Stimulated activated CD8-positive, alpha-beta memory T cell treated with anti-CD3 and anti-CD28 coated beads, Interleukin-15, amount 100 ng/mL, for 24 hours (primary cell): ENCODE measurements at places on chromosomes 4 and X.

DNA sequence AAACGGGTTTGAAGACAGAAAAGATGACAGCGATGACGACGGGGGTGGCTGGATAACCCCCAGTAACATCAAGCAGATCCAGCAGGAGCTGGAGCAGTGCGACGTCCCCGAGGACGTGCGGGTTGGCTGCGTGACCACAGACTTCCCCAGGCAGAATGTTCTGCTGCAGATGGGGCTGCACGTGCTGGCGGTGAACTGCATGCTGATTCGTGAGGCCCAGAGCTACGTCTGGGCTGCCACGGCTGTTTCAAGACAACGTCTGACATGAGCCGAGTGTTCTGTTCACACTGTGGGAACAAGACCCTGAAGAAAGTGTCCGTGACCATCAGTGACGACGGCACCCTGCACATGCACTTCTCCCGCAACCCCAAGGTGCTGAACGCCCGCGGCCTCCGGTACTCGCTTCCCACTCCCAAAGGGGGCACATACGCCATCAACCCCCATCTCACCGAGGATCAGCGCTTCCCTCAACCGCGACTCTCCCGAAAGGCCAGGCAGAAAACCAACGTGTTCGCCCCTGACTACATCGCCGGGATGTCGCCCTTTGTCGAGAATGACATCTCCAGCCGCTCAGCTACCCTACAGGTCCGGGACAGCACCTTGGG lies 319.2 kb upstream of the SLC7A11 start:
- DNase-seq: no peak

- no peak for DNase-seq
Observed at GRCh38 chr4:89803915-89804314, 33.0 kb downstream of the SNCA start.

DNA sequence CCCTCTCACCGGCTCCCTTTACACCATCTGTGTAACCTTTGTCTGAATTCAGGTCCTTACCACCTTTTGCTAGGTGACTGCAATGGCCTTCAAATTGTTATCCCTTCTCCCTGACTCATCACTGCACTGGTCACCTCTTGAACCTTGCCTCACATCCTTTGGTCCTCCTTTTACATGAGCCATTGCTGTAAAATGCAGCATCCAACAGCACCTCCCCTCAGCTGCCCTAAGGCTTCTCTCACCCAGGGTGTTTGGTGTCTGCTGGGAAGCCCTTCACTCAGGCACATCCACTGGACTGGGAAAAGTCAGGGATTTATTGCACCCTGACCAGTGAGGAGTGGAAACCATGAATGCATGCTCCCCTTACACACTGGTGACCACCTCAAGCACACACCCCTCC lies 192.5 kb upstream of the GATB start:
- no peak for DNase-seq

DNA sequence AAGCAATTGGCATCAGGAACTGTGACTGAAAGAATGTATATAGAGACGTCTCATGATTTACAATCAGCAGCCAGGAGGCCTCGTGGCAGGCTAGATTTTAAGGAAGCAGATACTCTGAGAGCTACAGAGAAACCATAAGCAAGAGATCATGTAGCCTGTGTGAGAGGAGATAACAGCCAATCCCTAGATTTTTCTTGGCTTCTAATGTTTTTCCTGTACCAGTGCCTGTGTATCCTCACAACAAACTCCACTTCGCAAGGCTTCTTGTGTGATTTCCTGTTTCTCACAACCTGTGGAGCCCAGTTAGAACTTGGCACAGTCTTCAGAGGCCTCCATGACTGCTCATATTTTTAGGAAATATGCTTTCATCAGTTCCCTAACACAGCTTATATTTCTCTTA lies 147.9 kb downstream of the PTCHD1 start:
- DNase-seq: no peak

- no peak for DNase-seq
Observed at GRCh38 chr4:30610361-30610760, 109.8 kb upstream of the PCDH7 start.

- no peak for DNase-seq
Observed at GRCh38 chrX:139842326-139843185, 90.3 kb downstream of the ATP11C start.

GRCh38 chr4:188428935-188429334 lies 289.7 kb downstream of the TRIML1 start:
- no peak for DNase-seq

GRCh38 chr4:21184788-21185187 lies 484.5 kb downstream of the PACRGL start:
- DNase-seq: no peak

DNA sequence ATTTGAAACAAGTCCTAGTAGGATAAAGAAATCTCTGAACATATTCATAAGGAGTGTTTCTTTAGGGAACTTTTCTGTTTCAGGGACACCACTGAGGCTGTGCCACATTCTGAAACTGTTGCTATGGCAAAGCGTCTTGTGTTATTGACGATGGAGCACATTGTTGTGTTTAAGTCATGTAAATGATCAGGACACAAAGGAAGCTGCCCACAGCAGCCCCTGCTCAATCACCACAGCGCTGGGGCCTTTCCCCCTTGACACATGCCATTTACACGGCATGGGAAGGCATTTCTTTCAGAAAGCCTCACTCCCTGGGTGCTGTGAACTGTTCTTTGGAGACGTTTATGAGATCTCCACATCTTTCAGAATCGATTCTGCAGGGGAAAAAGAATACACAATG lies 39.8 kb upstream of the MID1 start:
- no peak for DNase-seq

DNA sequence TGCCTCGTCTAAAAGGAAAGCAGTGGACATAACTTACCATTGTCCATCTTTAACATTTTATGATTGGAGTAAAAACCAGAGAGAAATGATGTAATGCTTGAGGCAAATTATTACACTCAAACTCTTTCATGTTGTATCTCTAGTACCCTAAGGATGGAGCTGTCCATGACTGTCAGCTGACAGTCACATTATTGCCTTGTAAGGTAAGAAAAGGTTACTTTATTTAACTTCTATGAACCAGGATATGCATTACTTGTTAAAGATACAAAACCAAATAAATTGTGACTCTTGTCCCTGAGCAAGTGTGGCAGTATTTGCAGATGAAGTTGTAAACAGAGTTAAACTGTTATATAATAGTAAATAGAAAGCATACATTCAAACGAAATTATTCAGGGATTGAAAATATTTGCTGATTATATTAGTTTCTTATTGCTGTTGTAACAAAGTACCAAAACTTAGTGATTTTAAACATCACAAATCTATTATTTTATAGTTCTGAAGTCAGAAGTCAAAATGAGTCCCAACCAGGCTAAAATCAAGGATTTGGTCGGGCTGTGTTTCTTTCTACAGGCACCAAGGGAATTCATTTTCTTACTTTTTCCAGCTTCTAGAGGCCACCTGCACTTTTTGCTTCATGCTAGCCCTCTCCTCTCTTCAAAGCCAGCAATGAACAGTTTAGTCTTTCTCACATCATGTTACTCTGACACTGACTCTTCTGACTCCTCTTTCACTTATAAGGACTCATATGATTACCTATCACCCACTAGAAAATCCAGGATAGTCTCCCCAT lies 113.8 kb downstream of the CEP44 start:
- DNase-seq: no peak

- DNase-seq: no peak
Observed at GRCh38 chr4:99436462-99436861, 1.3 kb upstream of the ADH7 start.

DNA sequence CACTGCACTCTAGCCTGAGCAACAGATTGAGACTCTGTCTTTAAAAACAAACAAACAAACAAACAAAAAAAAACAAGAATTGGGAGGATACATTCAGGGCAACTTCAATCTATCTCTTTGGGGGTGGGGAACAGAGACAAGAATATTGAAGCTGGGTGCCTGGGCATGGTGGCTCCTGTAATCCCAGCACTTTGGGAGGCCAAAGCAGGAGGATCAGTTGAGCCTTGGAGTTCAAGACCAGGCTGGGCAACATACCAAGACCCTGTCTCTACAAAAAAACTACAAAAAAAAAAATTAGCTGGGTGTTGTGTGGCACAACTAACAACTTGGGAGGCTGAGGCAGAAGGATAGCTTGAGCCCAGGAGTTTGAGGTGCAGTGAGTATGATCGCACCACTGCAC lies 1.2 kb downstream of the LETM1 start:
- no peak for DNase-seq

GRCh38 chr4:56077676-56078075 lies 128.9 kb downstream of the CEP135 start:
- DNase-seq: no peak

DNA sequence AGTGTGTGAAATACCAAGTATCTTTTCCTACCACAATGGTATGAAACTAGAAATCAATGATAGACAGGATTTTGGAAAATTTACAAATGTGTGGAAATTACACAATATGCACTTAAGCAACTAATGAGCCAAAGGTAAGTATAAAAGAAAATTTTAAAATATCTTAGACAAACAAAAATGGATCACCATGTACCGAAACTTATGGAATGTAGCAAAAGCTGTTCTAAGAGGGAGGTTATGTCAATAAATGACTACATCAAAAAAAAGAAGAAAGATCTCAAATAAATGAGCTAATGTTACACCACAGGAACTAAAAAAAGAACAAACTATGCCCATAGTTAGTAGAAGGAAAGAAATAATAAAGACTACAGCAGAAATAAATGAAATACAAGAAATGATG lies 1084.1 kb downstream of the TECRL start:
- no peak for DNase-seq

GRCh38 chr4:158484173-158484885 lies 37.4 kb upstream of the RXFP1 start:
- no peak for DNase-seq

GRCh38 chr4:183155450-183156184 lies 56.6 kb downstream of the WWC2 start:
- no peak for DNase-seq

GRCh38 chr4:113727802-113728201 lies 33.7 kb downstream of the CAMK2D start:
- DNase-seq: no peak

DNA sequence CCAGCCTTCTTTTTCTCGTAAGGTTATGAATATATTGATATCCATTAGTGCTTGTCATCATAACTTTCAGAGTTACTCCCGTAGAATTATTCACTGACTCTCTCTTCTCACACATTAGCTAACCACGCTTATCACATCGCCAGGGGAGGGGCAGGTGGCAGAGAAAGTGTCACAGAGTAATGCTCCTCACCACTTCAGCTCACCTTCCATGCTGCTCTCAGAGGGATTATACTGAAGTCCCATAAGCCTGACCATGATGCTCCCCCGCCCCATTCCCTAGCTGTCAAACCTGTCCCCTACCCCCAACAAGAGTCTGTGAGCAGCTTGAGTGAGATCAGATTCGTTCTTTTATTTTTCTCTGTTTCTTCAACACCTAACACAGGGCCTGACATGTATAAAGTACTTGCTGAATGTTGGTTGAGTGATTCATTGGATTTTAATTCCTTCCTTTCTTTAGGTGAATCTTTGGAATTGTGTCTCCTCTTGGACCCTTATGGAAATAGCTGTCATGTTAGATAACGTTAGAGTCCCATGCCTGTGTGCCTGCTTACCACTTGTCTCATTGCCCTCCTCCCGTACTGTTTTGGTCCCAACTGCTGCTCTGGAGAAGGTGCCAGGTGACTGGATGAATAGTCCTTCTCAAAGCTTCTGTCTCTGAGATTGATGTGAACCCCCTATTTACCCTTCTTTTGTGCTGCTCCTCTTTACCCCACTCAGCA lies 55.1 kb downstream of the RS1 start:
- DNase-seq: no peak

- no peak for DNase-seq
Observed at GRCh38 chr4:16663307-16663706, 235.1 kb downstream of the LDB2 start.

DNA sequence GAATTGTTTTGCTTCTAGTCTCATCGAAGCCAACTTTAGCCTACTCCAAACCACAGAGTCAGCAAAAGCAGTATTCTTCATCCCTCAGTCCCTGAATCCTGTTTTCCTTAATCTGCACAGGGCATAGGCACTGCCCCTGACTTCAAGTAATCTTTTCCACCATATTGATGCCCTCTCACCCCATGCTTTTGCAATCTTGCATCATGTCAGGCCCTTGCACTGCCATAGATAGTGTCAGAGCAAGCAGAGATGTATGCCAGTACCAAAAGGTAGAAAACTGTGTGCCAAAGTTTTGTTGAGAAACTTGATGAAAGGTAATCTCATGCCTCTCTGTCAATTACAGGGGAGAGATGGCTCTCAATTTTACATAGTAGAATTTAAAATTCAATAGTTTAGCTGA lies 131.1 kb downstream of the CFAP299 start:
- no peak for DNase-seq

GRCh38 chrX:30373951-30374350 lies 64.8 kb upstream of the NR0B1 start:
- no peak for DNase-seq

DNA sequence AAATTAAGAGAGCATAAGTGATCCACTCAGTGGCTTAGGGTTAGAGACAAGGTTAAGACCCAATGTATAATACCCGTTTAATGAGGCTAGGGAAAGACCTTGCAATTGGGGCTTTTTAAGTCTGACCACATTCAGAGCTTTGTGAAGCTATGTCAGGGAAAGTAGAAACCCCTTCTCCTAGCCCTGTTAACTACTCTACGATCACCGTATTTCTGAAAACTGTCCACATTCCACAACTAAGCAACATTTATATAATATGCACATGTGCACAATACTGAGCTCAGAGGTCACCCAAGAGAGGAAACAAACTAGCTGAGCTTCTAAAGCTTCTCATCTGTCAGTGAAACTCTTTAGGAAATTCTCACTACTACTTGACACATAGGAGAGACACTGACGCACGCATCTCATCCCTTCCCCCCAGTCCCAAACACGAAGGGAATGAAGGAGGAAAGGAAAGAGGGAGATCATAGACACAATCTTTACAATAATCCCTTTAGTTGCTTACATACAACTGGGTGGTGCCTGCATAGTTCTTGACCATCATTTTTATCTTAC lies 56.2 kb downstream of the METTL14 start:
- DNase-seq: no peak

DNA sequence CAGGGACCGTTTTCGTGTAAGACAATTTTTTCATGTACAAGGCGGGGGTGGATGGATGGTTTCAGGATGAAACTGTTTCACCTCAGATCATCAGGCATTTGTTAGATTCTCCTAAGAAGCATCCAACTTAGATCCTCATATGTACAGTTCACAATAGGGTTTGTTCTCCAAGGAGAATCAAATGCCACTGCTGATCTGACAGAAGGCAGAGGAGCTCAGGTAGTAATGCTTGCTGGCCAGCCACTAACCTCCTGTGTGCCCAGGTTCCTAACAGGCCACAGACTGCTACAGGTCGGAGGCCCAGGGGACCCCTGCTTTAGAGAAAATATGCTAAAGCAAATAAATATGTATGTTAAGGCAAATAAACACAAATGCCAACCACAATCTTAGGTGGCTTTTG lies 61.3 kb downstream of the PPP3CA start:
- no peak for DNase-seq

- DNase-seq: no peak
Observed at GRCh38 chr4:6549890-6550620, 24.9 kb upstream of the MAN2B2 start.
